ENCODE measurements at places on chromosomes 12 and 14. TPM values are rescaled to one million over a fixed set of nuclear protein-coding genes. Genes with fewer than 3 reads are reported as not detected.

DNA sequence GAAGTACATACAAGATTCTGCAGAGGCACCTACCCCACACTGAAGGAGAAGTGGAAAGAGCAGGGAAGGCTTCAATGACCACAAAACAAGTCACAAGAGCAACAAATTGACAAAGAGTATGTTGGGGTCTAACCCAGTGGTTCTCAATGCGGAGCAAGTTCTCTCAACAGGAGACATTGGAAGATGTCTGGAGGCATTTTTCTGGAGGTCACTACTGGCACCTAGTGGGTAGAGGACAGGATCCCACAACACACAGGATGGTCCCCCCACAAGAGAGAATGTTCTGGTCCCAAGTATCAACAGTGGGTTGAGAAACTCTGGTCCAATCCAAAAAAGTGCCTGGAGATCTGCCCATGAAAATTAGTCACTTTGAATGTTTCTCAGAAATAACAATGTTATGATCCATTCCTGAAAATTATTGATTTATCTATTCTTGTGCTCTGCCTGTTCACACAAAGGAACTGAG is 3.4 kb downstream of the SSH1 start:
- DNase-seq = no peak

DNA sequence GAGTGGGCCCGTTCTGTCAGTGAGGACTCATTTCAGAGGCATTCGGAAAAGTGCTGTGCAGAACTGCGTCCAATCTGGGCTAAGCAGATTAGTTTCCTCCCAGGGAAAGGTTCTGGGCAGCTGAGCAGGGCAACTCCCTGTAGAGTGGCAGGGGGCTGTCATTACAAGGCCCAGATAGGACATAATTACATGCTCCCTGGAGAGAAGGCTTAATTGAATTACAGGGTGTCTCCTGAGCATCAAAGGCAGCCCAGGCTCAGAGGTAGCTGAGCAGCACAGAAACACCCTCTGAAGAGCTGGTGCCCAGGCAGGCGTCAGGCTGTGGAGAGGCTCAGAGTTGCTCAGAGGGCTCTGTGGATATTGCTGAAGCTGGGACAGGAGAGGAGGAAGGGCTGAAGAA is 36.0 kb downstream of the SLC8A3 start:
- DNase-seq = no peak

DNA sequence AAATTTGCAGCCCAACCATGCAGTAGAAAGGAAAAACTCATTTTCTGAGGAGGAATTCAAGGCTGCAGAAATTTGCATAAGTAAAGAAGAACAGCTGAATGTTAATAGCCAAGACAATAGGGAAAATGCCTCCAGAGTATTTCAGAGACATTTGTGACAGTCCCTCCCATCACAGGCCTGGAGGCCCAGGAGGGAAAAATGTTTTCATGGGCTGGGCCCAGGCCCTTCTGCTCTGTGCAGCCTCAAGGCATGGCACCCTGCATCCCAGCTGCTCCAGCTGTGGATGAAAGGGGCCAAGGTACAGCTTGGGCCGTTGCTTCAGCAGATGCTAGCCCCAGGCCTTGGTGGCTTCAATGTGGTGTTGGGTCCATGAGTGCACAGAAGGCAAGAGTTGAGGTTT is 62.3 kb downstream of the ATXN7L3B start:
- no peak for DNase-seq

DNA sequence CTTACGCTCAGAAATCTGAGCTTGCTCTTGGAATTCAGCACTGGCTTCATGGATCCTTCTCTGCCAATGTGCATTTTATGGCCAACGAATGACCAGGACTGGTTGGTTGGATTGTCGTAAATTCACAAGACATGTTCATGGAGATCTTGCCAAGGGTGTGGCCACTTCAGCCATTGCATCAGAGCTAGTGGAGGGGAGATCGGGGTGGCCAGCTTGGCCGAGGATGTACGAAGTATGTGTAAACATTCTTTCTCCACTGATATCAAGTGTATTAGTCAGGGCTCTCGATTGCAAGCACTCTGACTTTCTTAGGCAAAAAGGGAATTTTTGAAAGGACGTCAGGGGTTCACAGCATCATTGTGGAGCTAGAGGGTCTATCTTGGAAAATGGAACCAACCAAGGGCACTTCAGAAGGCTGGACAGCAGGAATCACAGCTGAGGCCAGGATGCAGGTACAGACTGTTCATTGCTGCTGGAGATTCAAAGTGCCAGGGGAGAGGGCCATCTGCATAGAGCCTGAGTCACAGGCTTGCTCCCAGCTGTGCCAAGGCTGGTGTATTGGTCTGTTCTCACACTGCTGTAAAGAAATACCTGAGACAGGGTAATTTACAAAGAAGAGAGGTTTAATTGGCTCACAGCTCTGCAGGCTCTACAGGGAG is 32.9 kb upstream of the ADGRD1 start:
- DNase-seq = peak; percentile 27

ADAMTS20 gene
- total RNA-seq = not detected
